Activated CD4-positive, alpha-beta T cell treated with anti-CD3 and anti-CD28 coated beads, Interleukin-2, amount 50 U/mL, for 24 hours (primary cell): ENCODE measurements at places on chromosomes 5 and 9.

- DNase-seq = no peak
Observed at GRCh38 chr5:7078901-7079300, 317.0 kb upstream of the ADCY2 start.

GRCh38 chr9:89825669-89826068 lies 220.9 kb downstream of the GADD45G start:
- DNase-seq = no peak

- DNase-seq = no peak
Observed at GRCh38 chr5:62652225-62652624, 73.6 kb downstream of the LRRC70 start.

- DNase-seq = no peak
Observed at GRCh38 chr9:105859428-105860091, 165.2 kb downstream of the TMEM38B start.

DNA sequence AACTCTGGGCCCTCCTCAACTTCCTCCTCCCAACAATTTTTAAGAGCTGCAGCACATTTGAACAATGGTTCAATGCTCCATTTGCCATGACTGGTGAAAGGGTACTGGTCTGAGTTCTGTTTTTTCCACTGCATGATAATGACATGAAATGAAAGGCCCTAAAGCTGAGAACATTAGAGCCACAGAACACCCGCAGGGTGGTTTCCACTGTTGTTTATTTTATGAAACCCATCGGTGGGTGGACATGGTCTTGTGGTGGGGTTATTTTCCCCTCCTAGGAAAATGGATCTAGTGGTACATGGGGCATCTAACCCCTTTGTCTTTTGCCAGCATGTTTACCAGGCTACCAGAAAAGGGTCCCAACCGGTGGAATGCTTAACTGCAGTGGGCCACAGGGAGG lies 71.8 kb downstream of the SMARCA2 start:
- DNase-seq = no peak

GRCh38 chr5:147403651-147404640 lies 105.9 kb downstream of the DPYSL3 start:
- no peak for DNase-seq

DNA sequence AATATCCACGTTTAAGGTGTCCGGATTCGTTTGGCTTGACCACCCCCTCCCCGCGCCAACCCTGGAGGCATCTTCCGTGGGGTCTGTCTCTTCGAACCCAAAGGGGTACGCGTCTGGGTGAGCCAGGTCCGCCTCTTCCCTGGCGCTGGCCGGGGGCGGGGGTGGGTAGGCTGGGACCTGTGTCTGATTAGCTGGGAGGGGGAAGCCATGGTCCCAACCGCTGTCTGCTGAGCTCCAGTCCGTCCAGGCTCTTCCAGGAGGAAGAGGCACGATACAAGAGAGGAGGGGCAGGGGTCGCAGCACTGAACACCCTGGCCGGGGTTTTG lies at the start of gene LVRN:
Gene LVRN (plus strand): TSS at position 237 of the 326 bp plus-strand sequence. CDS start 143 bp downstream, outside the sequence.
- DNase-seq = no peak

DNA sequence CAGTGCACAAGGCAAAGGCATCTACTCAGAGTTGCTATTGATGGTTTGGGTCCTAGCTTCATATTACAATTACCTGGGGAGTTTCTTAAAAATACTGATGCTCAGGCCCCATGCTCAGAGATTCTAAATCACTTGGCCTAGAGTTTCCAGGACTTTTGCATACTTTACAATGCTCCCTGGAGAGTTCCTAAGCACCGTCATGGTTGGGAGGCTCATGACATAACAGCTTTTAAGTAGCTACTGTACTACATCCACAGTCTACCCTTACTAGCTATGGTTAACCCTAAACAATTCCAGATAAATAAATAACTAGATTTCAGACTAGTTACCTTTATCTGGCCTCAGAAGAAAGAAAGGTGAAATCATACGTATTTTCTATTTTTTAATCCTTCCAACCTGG lies 414.4 kb downstream of the PDE4D start:
- no peak for DNase-seq

DNA sequence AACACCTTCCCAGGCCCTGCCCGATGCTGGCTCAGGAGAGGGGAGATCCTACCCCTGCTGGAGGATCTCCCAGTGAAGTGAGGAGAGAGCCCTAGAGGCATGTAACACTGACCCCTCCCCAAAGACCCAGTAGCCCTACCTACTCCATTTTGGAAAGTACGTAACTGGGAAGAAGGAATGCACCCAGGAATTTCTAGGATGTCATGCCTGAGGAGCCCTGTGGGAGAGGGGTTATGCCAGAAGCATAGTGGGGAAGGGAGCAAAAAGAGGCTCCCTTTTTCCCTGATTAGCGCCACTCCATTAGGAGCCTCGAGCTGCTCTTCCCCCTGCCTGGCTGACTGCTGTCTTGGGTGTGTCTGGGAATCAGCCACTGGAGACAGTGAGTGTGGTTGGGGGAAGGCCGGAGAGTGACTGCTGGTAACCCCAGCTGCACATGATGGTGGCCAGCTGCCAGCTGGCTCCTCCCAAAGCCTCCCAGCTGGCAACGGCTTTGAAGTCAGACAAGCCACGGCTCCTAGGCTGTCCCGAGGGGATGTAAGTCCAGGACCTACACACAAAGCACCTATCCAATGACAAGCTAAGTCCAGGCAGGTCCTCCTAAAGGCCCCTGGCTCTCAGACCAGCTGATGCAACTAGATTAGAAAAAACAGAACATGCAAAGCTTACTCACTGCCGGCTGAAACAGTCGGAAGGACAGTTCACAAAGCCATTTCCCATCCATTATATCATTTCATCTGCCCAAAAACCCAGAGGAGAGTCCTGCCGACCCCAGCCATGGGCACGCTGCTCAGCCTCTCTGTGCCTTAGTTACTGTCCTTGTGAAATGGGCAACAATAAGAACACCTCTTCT lies 136.5 kb upstream of the ABCA1 start:
- DNase-seq = no peak

DNA sequence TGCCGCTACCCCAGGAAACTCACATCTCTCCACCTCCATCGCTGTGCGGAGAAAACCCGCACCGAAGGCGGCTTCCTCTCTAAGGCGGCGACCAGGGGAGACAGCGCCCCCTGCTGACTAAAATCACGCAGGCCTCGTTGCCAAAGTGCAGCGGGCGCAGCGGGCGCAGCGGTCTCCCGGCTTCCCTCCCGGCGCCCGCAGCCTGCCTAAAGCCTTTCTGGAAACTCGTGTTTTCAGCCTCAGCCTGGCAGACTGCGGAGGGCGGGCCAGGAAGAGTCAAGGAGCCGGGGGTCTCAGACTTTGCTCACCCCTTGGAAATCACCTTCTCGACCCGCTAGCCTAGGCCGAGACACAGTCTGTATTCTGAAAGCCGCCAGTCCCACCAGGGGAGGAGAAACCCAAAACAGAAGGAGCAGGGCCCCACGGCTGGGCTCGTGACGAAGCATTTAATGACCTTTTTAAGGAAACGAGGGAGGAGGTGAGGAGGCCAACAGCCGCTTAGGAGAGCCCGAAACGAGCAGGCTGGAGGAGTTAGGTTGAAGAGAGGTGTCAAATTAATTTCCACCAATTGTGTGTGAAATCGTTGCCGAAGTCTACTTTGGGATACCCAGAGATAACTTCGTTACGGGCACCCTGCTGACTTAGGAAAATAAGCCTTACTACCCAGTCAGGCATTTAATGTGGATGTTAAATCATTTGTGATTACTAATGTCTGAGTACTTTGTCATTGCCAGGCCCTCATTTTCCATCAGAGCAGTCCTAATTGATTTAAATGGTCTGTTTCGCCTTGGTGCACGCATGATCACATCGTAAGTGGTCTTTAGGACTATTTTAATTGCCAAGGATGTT lies 7.3 kb upstream of the FOXB2 start:
- DNase-seq = peak; percentile 41

DNA sequence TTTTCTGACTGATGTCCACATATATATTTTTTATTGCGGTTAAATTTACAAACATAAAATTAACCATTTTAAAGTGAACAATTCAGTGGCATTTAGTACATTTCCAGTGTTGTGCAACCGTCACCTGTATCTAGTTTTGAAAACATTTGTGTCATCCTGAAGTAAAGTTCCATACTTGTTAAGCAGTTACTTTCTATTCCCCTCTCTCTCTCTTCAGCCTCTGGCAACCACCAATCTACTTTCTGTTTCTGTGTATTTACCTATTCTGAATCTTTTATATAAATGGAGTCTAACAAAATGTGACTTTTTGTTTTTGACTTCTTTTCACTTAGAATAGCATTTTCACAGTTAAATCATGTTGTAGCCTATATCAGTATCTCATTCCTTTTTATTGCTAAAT lies 480.1 kb upstream of the SMARCA2 start:
- no peak for DNase-seq

DNA sequence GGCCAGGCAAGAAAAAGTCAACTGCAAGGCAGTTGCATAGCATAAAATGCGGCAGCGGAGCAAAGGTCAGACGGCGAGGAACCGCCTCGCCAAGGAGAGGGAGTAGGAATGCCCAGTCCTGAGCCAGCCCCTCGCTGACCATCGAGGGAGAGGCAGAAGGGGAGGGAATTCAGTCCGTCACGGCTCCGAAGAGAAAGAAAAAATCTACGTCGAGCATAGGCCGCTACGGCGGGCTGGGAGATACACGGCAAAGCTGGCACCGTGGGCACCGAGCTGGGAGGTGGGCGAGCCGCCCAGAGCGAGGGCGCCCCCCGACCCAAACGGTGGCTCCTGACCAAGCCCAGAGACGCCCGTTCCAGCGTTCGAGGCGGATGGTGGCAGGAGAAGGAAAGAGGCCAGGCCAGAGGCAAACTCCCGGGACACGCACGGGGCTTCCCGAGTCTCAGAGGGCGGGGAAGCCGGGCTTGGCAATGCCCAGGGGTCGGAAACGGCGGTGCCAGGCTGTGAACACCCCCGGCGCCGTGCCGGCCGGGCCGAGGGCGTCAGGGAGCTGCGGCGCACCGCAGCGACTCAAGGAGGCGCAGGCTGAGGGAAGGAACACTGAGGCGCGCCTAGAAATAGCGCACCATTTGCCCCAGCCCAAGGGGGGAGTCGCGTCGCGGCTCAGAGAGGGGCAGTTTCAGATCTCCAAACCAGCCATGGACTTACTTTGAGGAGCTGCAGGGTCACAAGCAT lies 518 bp downstream of the SPRY4 start:
- peak; percentile 29 for DNase-seq

- no peak for DNase-seq
Observed at GRCh38 chr5:64518793-64519192, 13.0 kb downstream of the RGS7BP start.

DNA sequence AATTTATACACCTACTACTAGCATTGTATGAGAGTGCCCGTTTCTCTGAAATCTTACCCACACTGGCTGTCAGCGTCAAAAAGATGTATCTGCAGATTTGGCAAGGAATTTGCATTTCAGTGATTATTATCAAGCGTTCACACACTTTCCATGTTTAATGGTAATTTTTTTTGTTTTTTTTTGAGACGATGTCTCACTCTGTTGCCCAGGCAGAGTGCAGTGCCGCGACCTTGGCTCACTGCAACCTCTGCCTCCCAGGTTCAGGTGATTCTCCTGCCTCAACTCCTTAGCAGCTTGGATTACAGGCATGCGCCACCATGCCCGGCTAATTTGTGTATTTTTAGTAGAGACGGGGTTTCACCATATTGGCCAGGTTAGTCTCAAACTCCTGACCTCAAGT lies 14.3 kb downstream of the ABL1 start:
- no peak for DNase-seq

GRCh38 chr5:60649288-60649917 lies 50.6 kb downstream of the DEPDC1B start:
- DNase-seq = no peak

DNA sequence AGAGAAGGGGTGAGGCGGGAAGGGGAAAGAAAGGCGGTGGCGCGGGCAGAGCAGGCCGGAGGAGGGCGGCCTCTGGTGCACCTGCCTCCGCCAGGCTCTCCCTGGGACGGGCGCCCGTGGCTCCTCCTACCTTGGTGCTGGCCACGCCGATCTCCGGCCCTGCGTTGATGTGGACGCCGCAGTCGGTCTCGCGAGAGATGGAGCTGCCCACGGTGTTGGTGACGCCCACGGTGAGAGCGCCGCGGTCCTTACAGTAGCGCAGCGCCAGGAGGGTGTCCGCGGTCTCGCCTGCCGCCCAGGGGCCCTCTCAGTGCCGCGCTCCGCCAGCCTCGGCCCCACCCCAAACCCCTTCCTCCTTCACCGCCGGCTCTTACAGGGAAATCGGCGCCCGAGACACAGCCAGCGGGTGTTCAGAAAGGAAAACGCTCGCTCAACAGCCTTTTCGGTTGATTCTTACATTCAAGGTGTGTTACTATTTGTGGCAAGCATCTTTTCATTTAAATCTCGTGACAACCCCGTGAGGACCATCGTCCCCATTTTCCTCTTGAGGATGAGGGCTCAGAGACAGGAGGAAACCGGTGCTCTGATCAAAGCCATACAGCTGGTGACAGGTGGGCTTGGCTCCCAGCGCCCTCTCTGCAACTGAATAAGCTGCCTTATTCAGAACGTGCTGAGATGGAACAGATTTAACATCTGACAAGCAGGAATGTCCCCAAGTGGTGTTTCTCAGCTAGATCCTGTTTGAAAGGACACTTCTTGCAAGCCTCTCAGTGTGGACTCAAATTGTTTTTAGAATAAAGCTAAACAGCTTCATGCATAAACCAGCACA lies 22.0 kb upstream of the MAPK9 start:
- peak; percentile 46 for DNase-seq

GRCh38 chr5:134510970-134511795 lies 14.3 kb upstream of the JADE2 start:
- DNase-seq = peak; percentile 24

DNA sequence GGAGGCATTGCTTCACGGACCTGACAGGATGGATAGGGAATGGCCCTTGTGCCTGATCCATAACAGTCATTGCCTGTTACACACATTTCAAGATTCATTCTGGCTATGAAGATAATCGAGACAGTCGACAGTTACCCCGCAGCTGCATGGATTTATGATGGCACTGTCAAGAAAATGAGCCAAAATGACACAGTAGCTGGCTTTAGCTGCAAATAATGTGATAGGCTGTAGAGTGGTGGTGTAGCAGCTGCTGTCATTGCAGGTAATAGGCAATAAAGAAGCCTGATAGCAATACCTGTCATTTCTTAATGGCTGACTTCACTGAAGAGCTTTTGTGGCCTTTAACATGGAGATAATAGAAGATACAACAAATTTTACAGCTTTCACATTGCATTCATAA lies 1085.2 kb upstream of the ARRDC3 start:
- DNase-seq = no peak

DNA sequence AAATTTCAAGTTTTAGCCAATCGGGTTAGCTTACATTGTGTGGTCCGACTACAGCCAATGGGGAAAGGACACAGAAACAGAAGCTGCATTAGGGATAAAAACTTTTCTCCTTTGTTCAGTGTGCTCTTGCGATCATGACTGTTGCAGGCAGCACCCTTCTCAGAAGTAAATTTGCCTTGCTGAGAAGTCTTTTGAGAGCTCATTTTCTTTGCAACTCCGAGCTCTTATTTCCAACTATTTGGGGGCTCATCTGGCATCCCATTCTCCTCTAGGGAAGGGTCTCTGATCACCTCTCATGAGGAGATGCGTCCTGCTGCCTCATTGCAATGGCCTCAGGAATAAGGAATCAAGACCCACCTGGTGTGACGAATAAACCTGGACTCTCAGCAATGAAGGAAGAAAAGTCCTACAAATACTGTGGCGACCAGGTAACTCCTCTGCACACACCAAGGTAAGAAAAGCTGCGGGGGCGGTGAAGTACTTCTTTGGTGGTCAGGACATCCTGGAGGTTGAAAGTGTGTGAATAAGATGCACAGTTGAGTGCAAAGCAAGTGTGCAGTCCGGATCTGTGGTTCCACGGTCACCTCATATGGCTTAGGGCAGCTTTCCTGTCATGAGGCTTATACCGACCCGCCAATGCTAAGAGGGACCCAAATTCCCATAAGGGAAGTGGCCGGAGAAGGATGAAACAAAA lies 20.4 kb downstream of the CNOT8 start:
- DNase-seq = no peak
